ENCODE measurements at places on chromosomes 13 and 19.
A peak's percentile ranks its signal among the peaks of the same experiment; 100 is the strongest.

- no peak for DNase-seq
These were observed 4.4 kb upstream of the ELL start for GRCh38 chr19:18526316-18526715.

DNA sequence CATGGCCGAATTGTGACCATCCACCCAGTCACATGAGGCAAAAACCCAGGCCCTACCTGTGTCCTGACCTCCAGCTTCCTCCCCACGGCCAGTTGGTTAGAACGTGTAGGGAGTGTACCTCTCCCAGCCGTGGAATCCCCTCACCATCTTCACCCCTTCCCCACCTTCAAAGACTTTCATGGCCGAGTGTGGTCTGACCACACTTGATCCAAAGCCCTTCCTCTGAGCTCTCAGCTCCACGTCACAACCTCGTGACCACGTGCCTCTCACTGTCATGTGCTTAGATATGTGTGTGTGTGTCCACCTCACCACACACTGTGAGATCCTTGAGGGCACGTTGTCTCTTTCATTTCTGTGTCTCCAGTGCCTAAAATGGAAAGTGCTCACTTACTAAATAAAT is 48.6 kb upstream of the UBE2L5 start:
- DNase-seq: no peak

DNA sequence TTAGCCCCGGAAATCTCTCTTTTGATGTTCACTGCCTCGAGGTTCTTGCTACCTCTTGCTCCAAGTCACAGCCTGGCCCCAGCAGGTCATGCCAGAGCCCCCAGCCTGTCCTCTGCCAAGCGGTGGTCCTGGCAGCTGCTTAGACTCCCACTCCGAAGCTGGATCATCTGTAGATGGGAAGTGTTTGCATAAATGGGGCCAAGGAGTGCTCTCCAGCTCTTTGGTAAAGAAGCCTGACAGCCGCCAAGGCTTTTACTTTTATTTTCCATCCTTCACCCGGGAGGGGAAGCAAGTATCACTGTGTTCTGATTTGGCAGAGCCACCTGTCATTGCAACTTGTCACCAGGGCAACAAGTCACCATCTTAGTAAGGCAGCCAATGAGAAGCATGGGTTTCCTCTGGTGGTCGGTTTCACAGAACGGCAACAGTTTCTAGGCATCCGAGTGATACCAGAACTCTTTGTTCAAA is 10.6 kb upstream of the RETN start:
- DNase-seq: peak; percentile 40

- no peak for DNase-seq
These were observed 101.3 kb downstream of the ARHGEF7 start for GRCh38 chr13:111216166-111216960.

- DNase-seq: no peak
These were observed 36.2 kb downstream of the AMER2 start for GRCh38 chr13:25135896-25136295.

DNA sequence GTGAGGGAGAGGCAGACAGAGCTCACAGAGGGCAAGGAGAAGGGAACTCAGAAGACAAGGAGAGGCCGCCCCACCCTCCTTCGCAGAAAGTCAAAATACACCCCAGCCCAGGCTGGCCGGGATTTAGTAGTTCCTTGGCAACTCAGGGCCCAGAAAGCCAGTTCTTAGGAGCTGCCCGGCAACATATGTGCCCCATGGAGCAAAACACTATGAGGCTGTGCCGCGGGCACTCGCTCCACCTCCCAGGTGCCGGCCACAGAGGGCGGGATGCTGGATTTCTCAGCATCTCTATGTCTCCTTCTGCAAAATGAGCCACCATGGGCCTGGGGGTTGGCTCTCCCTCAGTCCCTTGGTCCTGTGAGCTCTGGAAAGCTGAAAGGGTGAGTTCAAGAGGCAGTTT is 93.8 kb upstream of the CACNA1A start:
- no peak for DNase-seq

DNA sequence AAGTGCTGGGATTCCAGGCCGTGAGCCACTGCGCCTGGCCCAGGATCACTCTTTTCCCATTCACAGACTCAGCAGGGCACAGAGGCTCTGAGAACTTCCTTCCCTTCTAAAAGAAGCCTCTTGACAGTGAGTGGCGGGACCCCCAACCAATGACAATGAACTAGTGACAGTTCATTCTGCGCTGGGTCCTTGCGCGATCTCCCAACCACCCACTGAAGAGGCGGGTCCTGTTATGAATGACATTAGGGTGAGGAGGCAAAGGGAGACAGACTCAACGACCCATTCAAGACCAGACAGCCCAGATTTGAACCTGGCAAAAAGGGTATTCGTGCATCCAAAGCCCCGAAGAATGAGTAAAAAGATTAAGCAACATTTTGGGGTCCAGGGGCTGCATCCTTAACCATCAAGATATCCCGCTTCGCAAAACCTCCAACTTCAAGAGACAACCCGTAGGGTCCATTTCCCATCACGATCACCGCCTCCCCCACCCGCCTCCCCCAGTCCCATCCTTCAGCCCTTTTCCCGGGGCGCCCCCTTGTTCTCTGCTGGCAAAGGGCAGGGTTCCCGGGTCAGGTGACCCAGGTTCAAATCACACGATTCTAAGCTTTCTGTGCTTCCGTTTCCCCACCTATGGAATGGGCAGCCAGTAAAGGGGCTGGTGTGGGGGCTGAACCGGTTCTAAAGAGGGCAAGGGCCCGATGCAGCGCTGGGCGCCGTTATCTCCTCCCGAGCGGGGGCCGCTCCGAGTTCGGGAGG is 719 bp downstream of the SUGP2 start:
- DNase-seq: peak; percentile 93

GRCh38 chr13:33764716-33765115 is 53.2 kb upstream of the RFC3 start:
- no peak for DNase-seq

- DNase-seq: no peak
These were observed 149.7 kb downstream of the KATNAL1 start for GRCh38 chr13:30157616-30157993.

DNA sequence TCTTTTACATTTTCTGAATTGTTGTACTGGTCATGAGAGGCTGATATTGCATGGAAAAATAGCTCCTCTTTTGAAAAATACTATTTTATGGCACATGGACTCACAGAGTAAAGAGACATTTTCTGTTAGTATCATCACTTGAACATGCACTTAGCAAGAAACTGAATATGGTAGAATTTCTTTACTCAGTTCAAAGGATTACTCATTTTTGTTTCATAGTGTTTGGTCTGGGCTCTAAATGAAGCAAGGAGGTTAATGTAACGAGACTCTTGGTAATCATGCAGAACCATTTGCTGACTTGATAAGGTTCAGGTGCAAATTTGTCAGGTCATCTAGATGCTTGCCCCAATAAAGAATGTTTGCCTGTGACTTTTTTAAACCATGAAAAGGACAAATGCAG is 63.2 kb downstream of the GPC6 start:
- DNase-seq: no peak

GRCh38 chr13:39656325-39656677 is 839 bp downstream of the COG6 start:
- peak; percentile 24 for DNase-seq

- DNase-seq: no peak
These were observed 14.2 kb upstream of the RNF6 start for GRCh38 chr13:26236296-26236695.

DNA sequence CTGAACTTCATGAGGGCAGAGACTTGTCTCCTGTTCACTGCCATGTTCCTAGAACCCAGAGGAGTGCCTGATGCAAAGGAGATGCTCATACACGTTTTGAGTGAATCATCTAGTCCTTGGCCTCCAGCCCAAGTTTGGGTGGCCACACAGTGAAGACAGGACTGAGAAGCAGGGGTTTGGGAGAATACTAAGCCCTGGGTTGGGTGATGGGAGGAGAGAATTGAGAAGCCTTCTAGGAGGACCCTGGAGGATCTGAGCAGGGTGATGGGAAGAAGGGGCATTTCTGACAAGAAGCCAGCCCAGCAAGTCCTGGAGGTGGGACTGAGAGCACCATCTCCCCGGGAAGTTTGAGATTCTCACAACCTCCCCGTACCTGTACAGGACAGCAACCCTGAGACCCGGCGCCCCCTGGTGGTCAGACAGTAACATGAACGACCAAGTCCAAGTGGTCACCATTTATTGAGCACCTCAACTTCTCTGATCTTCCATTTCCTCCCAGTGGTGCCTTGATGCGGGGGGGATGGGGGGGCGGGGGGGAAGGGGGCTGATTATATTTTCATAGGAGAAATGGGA is 11.0 kb downstream of the CTU1 start:
- peak; percentile 13 for DNase-seq

DNA sequence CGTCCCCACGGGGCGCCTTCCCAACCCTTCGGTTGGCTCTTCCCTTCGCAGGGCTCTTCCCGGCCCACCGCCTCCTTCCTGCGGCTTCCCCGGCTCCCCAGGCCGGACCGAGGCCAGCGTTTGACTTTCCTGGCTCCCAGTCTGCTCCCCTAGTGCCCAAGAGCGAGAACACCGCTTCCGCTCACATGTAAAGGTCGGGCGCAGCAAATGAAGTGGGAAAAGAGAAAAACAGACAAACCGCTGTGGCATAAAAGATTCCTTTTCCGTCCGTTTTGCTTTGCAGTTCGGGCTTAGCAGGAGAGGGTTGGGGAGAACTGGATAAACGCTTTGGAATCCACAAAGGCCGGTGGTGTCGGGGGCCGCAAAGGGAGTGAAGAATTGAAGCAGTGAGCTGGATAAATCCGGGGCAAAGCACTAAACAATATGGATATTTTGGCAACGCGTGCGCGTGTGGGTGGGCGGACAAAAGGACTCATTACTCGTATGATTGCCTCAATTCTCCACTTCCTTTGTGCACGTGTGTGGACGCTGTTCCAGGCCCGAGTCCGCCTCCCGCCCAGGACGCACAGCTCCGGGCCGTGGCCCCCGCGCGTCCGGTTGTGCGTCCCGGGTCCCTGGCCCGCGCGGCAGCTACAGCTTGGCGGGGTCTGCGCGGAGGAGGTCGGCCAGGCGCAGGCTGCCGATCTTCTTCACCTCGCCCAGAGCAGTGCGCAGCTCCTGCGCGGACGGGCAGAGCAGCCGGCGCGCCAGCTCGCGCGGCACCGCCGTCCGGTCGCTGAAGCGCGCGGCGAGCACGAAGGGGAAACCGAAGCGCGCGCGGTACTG is 8.6 kb upstream of the CDX2 start:
- no peak for DNase-seq

GRCh38 chr19:1131718-1132551 is 28.1 kb downstream of the GPX4 start:
- peak; percentile 37 for DNase-seq

GRCh38 chr13:36432106-36432544 is at the start of gene CCNA1:
Gene CCNA1 (plus strand): TSS chr13:36432495. CDS start chr13:36433057, 562 bp downstream.
- DNase-seq: no peak

DNA sequence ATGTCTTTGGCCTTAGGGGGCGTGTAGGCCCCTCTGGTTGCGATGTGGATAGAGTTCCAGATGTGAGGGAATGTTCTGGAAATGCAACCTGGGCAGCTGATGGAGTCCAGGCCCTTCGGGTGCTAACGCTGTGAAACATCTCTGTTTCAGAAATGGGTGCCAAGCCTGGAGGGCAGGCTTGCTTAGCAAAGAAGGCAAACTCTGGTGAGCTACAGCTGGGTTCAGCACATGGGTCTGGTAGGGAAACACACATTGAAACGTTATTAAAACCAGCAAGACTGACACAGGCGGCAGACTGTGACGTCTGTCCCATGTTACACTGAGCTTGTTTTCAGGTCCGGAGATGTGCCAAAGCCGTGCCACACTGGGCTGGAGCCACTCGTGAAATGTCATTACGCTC is 8.6 kb upstream of the CDC16 start:
- peak; percentile 31 for DNase-seq

DNA sequence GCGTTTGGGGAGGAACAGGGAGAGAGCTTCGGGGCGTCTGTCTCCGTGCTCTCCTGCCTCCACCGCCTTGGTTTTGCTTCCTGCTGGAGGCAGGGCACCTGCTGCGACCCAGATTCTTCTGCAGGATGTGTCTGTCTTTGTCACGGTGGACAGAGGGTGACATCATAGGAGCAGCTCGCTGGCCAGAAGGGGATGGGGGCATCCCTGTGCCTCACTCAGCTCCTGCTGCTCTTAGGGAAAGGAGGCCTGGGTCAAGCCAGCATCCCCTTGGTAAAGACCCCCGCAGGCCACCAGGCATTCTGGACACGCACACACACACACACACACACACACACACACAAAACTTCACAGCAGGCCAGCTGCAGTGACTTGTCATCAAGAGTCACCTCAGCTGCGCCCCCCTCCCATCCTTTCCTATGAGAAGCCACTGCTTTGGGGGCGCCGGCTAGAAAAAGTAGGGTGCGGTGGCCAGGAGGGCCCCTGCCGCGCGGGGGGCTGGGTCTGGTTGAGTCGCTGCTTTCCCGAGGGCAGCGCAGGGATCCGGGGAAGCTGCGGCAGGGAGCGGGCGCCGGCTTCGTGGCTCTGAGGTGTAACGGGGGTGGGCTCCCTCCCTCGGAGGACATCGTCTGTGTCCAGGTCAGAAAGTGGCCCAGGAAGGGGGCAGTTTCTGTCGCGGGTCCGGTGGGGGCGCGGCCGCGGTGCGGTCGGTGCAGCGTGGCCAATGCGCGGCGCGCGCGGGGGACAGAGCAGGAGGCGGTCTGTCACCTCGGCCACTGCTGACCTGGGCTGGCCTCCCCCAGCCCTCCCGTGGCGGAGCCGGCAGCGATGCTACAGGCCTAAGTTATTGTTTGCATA is 15.8 kb upstream of the NPAS1 start:
- DNase-seq: no peak

GRCh38 chr13:48009284-48009683 is 8.2 kb upstream of the SUCLA2 start:
- DNase-seq: no peak

DNA sequence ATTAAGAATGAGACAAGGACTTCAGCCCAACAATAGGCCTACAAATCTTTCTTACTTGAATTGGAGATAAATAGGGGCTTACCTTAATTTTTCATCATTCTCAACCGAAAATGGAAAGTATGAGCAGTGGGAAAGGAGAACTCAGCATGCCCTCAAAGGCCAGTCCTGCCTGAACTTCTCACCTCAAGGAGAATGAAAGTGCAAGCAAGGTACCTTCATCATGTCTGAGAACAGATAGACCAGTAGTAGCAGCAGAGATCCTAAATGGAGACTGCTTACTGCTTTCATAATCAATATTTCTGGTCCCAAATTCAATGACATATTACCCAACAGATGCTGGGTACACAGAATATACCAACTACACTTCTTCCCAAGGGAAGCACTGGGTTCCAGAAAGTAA is 194.0 kb upstream of the SLITRK1 start:
- no peak for DNase-seq

DNA sequence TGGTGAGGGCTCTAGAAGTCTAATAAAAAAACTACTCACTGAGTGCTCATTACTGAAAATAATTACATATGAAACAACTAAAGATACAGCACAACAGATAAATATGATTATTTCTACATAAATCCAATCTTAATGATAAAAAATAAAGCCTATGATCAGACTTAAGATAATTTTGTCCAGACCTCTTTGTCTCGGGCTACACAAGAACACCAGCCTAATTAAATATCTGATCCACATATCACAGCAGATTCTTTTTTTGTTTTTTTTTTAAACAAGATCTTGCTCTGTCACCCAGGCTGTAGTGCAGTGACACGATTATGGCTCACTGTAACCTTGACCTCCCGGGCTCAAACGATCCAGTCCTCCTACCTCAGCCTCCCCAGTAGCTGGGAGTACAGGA is 30.3 kb upstream of the SMAD9 start:
- DNase-seq: no peak

- DNase-seq: no peak
These were observed 116.6 kb downstream of the CYSLTR2 start for GRCh38 chr13:48770372-48770771.
